ENCODE measurements at places on chromosomes 11 and 22. TPM values are rescaled to one million over a fixed set of nuclear protein-coding genes. Genes with fewer than 3 reads are reported as not detected.

The CARD10 gene
- 0.16 TPM for total RNA-seq

The C22orf31 gene
- total RNA-seq = not detected

The MORC2 gene
- total RNA-seq = 27.0 TPM

The FKBP2 gene
- 23.9 TPM for total RNA-seq

Data from activated CD8-positive, alpha-beta memory T cell treated with anti-CD3 and anti-CD28 coated beads, Interleukin-2, amount 10 ng/mL, durations not matched to agents 7 days and 5 days (primary cell).